Immature natural killer cell (primary cell): ENCODE measurements at places on chromosomes 5 and 9.

- H3K4me1 ChIP-seq = peaks cover 33% of the 10 kb centered on the region
- H3K27me3 ChIP-seq = peaks cover 6% of the 10 kb centered on the region
- no peak overlapping the region for H3K4me3 ChIP-seq
- peak overlapping the region; percentile 1 for H3K27ac ChIP-seq
- no peak for DNase-seq
Measured at GRCh38 chr5:14868771-14869170, 2.8 kb downstream of the ANKH start.

DNA sequence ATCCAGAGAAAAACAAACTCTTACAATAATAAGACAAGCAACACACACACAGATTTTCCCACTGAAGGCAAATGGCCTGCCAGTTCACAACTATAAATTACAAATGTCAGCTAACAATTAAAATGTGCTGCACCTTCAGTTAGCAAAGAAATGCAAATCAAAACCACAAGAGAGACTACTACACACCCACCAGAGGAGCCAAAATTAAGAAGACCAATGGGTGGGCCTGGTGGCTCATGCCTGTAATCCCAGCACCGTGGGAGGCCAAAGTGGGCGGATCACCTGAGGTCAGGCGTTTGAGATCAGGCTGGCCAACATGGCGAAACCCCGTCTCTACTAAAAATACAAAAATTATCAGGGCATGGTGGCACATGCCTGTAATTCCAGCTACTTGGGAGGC, 15.1 kb upstream of the IPPK start:
- DNase-seq = no peak
- H3K27me3 ChIP-seq = peaks cover 1% of the 10 kb centered on the region
- peaks cover 2% of the 10 kb centered on the region for H3K36me3 ChIP-seq
- no peaks in the 10 kb centered on the region for H3K4me1 ChIP-seq

DNA sequence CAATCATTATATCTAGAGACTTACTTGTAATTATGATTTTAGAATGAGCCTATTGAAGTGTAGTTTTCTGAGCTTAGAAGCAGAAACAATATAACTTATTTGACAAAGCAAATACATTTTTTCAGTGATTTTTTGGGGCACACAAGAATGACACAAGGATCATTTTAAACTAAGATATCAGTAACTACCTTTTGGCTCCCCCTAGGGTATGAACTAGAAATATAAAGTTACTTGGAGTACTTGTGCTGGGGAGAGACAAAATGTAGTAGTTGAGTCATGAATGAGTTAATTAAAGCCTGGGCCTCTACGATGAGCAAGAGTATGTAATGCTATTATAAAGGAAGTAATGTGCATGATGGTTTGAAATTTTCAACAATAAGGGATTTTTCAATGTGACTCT, 1244.1 kb upstream of the ACO1 start:
- H3K36me3 ChIP-seq = no peaks in the 10 kb centered on the region
- H3K4me1 ChIP-seq = no peaks in the 10 kb centered on the region
- H3K4me3 ChIP-seq = no peak overlapping the region
- no peaks in the 10 kb centered on the region for H3K27me3 ChIP-seq

- no peak for DNase-seq
- peaks cover 43% of the 10 kb centered on the region for H3K4me1 ChIP-seq
- H3K4me3 ChIP-seq = peak overlapping the region; percentile 81
- no peaks in the 10 kb centered on the region for H3K27me3 ChIP-seq
- peak overlapping the region; percentile 88 for H3K27ac ChIP-seq
Measured at GRCh38 chr9:7936163-7936562, 136.6 kb upstream of the DMAC1 start.

DNA sequence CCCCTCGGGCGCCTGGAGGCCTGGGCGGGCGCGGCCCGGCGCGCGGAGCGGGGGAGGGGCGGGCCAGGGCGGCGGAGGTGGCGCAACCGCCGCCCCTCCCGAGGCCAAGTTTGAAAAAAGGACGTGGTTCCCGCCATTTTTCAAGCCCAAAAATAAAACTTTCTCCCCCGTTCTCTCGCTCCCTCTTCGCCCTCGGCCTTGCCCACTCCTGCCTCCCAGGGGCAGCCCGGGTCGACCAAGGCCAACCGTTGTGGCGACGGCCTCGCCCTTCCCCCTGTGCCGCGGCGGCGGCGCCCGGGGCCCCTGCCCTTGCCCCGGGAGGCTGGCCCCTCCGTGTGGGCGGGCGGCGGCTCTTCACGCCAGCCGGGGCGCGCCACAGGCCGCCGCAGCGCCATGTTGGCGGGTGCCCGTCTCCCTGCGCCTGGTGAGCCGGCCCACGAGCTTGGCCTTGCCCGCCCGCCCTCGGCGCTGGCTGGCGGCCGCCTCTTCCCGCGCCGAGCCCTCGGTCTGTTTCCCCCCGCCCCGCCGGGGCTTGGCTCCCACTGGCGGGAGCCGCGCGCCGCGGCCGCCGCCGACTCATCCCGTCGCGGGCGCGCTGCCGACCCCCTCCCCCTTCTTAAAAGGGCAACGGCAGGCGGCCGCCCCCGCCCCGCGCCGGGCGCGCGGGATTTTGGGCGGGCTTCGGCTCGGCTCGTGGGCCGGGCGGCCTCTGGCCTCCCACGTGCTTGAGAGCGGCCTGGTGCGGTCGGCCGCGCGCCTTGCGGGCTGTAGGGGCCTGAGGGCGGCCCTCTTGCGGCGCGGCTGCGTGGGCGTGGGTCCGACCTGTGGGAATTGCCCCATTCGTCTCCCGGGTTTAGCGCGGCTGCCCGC, 1.3 kb downstream of the ANP32B start:
- no peak overlapping the region for H3K27ac ChIP-seq
- peak; percentile 82 for DNase-seq
- peaks cover 48% of the 10 kb centered on the region for H3K4me1 ChIP-seq
- peaks cover 5% of the 10 kb centered on the region for H3K27me3 ChIP-seq

GRCh38 chr5:33340195-33340594, 100.6 kb upstream of the TARS1 start:
- no peak for DNase-seq
- no peak overlapping the region for H3K4me3 ChIP-seq
- H3K4me1 ChIP-seq = no peaks in the 10 kb centered on the region
- H3K27me3 ChIP-seq = no peaks in the 10 kb centered on the region
- no peak overlapping the region for H3K27ac ChIP-seq
- no peaks in the 10 kb centered on the region for H3K36me3 ChIP-seq

DNA sequence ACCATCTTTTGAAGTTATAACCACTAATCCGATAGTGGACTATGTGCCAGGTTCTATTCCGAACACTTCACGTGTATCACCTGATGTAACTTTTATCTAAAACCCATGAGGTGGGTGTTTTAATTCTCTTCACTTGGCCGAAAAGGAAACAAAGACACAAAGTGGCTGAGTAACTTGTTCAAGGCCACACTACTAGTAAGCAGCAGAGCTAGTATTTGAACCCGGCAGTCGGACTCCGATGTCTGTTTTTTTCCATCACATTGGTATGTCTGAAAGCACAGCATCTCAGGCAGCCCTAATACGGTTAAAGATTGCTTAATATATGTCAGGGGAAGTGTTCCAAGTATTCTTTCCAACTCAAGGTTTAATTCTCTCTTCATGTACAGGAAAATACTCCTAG, 16.2 kb downstream of the FAM169A start:
- no peaks in the 10 kb centered on the region for H3K36me3 ChIP-seq
- H3K27me3 ChIP-seq = no peaks in the 10 kb centered on the region
- no peak overlapping the region for H3K4me3 ChIP-seq
- DNase-seq = no peak

DNA sequence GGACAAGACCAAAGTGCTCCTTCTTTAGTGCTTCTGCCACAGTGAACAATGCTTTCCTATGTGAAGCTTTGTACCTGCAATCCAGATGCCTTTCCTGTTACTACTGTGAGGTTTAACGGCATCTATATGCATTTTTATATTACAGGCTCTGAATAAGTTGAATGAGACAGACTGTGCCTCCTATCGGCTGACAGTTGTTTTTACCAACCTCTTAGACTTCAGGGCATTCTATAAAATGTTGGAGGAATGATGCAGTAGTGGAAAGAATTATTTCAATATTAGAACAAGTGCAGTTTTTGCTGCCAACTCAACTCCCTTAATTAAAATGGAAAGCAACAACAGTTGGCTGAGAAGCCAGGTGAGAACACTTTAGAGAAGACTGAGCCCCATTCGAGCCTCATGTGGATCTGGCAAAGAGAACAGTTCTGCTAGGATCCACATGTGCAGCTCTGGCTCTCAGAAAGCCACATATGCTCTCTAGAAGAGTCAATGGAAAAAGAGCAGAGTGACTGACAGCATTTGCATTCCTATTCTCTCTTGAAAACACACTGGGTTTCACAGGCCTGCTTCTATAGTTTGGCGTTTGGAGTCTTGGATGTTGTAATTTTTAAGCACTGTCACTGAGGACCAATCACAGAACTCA, 147.5 kb downstream of the LURAP1L start:
- no peak for DNase-seq
- peaks cover under 1% of the 10 kb centered on the region for H3K27me3 ChIP-seq
- no peaks in the 10 kb centered on the region for H3K4me1 ChIP-seq
- H3K27ac ChIP-seq = no peak overlapping the region

DNA sequence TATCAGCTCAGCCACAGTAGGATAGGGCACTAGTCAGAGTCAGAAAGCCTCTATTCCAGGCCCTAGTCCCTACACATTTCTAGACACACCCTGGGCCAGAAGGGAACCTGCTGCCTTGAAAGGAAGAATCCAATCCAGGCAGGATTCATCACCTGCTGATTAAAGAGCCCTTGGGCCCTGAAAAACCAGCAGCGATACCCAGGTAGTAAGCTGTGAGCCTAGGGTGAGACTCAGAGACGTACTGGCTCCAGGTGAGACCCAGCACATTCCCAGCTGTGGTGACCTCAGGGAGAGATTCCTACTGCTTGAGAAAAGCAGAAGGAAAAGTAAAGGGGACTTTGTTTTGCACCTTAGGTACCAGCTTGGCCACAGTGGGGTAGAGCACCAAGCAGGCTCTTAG, 4.7 kb downstream of the CCIN start:
- peaks cover 9% of the 10 kb centered on the region for H3K27me3 ChIP-seq
- no peaks in the 10 kb centered on the region for H3K4me1 ChIP-seq
- H3K4me3 ChIP-seq = no peak overlapping the region

DNA sequence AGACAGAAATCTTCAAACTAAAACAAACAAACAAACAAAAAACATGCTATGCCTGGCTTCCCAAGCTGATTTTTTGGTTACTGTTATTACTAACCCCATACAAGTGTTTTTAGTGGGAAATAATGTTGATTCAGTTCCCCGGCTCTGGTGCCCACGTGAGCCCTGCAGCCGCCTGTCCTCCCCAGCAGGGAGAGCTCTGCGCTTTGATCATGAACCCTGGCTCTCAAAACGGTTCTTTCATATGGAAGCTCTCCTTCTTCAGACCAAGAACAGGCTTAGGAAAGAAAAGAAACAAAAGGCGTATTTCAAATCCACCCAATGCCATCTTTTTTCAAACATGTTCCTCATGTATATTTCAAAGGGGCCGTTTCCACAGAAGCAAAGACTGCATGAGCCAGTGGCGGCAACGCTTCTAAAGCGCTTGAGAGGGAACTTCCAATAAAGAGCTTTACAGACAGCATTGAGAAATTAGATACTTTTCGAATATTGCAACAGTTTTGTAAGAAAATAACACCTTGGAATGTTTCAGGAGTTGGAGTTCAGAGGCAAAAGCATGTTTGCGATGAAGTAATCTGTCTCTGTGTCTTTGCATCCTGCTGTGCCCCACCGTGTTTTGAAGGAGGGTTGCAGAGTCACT, 74.8 kb downstream of the ICE1 start:
- peaks cover 10% of the 10 kb centered on the region for H3K27me3 ChIP-seq
- H3K36me3 ChIP-seq = no peaks in the 10 kb centered on the region
- H3K4me1 ChIP-seq = peaks cover 20% of the 10 kb centered on the region
- no peak overlapping the region for H3K27ac ChIP-seq
- no peak for DNase-seq

- DNase-seq = no peak
- H3K27ac ChIP-seq = no peak overlapping the region
- no peak overlapping the region for H3K4me3 ChIP-seq
- H3K4me1 ChIP-seq = no peaks in the 10 kb centered on the region
- peaks cover 5% of the 10 kb centered on the region for H3K36me3 ChIP-seq
Measured at GRCh38 chr5:134938030-134938429, 29.7 kb upstream of the CATSPER3 start.

GRCh38 chr5:69305512-69305911, 27.1 kb downstream of the CCDC125 start:
- H3K27me3 ChIP-seq = peaks cover 1% of the 10 kb centered on the region
- no peak overlapping the region for H3K4me3 ChIP-seq

- no peak overlapping the region for H3K27ac ChIP-seq
- H3K27me3 ChIP-seq = peaks cover 2% of the 10 kb centered on the region
- no peak for DNase-seq
- peaks cover 19% of the 10 kb centered on the region for H3K4me1 ChIP-seq
- no peaks in the 10 kb centered on the region for H3K36me3 ChIP-seq
Measured at GRCh38 chr5:68353605-68354004, 138.0 kb downstream of the PIK3R1 start.

DNA sequence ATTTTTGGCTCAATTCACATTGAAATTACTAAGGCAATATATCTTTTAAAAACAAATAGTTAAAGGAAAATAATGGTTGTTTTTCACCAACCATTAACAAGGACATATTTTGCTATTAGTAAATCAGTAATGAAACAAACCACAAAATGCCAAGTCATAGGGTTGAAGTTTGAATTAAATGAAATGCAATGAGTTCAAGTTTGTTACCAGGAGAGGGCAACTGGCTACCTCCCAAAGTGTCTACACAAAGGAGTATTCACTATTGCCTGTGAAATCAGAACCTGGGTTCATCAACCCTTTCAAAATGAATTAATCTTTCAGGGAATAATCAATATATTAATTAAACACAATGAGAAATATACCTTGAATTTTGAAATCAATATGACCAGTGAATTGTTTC, 138.4 kb upstream of the DMRTA1 start:
- no peak overlapping the region for H3K4me3 ChIP-seq
- no peak for DNase-seq
- no peaks in the 10 kb centered on the region for H3K4me1 ChIP-seq
- H3K36me3 ChIP-seq = no peaks in the 10 kb centered on the region
- no peak overlapping the region for H3K27ac ChIP-seq

- H3K4me1 ChIP-seq = peaks cover 66% of the 10 kb centered on the region
- DNase-seq = no peak
- no peak overlapping the region for H3K4me3 ChIP-seq
- no peak overlapping the region for H3K27ac ChIP-seq
Measured at GRCh38 chr5:68375540-68375939, 160.0 kb downstream of the PIK3R1 start.

DNA sequence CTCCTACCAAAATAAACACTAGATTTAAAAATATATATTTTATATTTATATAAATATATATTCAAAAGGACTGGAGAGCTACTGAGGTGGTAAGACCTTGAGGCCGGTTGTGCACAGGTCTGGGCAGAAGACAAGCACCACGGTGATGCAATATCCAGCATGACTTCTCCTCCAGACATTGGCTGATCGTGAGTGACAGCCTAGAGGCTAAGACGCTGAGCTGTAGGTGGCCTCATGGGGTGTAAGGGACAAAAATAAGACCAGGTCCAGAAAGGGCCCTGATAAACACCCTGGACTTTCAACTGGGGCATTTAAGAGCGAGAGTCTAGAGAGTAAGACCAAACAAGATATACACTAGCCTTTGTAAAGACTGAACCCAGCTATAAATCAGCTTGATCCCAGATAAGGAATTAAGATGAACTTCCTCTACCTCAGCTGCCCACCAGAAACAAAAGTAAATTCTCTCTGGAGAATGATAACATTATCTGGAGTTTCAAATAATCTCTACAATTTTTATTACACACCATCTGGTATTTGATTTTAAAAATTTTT, 14.2 kb upstream of the C5orf47 start:
- no peaks in the 10 kb centered on the region for H3K36me3 ChIP-seq
- peaks cover 8% of the 10 kb centered on the region for H3K4me1 ChIP-seq
- no peak overlapping the region for H3K27ac ChIP-seq
- H3K27me3 ChIP-seq = peaks cover 8% of the 10 kb centered on the region

GRCh38 chr5:64690417-64691151, at the start of gene SHISAL2B:
Gene SHISAL2B (plus strand): TSS chr5:64690503. CDS start chr5:64690624, 121 bp downstream.
- no peak within 1 kb of the TSS for H3K4me3 ChIP-seq
- no peak within 1 kb of the TSS for H3K27ac ChIP-seq
- peaks cover 8% of the 10 kb centered on the region for H3K27me3 ChIP-seq
- DNase-seq = no peak
- H3K4me1 ChIP-seq = peaks cover 3% of the 10 kb centered on the region
